ENCODE measurements at places on chromosomes 5 and 9.

GRCh38 chr5:63919763-63920478, 42.3 kb downstream of the HTR1A start:
- DNase-seq: no peak

DNA sequence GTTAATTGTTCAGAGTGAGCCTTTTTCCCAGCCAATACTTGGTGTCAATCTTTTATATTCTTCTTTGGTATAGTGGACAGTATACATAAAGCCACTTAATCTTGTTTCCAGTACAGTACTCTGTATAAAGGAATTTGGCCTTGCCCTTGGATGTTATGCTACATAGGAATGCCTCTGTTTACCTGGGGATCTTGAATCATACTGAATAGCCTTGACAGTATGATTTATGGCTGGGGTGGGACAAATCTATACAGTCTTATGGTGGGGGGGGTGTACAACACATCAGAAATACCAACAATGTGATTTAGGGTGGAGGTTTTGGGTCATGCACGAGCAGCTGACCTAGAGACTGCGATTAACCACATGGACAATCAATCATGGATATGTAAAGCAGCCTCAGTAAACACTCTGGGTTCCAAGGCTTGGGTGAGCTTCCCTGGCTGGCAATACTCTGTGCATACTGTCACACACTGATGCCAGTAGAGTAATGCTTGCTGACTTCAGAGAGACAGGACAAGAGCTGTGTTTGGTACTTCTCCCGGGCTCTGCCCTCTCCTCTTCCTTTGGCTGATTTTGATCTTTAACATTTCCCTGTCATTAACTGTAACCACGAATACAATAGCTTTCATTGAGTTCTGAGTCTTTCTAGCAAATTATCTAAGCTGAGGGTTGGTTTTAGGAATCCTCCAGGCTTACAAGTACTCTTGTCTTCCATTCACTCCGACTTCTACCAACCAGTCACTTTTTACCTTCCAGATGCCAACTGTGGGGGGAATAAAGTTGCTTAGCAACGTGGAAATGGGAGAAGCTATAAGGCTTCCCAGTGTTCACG, 84.6 kb downstream of the IARS1 start:
- no peak for DNase-seq

DNA sequence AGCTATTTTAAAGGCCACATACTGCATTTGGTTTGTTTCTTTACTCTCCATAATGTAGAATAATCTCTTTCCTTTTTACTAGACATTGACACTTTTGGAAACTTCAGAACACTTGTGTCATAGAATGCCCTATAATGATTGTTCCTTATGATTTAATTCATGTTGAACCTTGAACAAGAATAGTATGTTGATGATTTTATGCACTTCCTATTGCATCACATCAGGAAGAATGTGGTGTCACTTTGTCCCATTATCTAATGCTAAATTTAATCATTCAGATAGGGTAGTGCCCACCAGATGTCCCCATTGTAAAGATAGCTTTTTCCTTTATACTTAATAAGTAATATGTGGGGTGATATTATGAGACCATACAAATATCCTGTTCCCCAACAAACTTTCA, 19.4 kb upstream of the DEPDC1B start:
- no peak for DNase-seq

GRCh38 chr9:38061326-38061977, 7.6 kb downstream of the SHB start:
- DNase-seq: no peak

GRCh38 chr5:39471836-39472508, 47.2 kb upstream of the DAB2 start:
- no peak for DNase-seq
